RPMI8226 (cell line): ENCODE measurements at places on chromosomes 7 and 10.

DNA sequence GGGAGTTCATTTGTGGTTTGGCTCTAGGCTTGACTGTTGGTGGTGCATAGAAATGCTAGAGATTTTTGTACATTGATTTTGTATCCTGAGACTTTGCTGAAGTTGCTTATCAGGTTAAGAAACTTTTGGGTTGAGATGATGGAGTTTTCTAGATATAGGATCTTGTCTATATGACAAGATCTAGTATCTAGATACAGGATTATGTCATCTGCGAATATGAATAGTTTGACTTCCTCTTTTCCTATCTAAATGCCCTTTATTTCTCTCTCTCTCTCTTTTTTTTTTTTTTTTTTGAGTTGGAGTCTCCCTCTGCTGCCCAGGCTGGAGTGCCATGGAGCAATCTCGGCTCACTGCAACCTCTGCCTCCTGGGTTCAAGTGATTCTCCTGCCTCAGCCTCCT, 62.9 kb downstream of the MGAM2 start:
- no peak for DNase-seq

DNA sequence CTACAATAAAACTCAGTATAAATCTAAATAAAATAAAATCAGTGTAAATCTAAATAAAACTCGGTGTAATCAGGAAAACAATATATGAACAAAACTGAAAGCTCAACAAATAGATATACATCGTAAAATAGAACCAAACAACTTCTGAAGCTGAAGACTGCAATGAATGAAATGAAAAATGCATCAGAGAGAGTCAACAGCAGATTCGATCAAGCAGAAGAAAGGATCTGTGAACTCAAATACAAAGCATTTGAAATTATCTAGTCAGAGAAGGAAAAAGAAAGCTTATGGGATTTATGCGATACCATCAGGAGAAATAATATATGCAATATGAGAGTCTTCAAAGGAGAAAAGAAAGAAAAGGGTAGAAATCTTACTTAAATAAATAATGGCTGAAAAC, 255.0 kb downstream of the BICC1 start:
- DNase-seq, result no peak

GRCh38 chr7:71824006-71824760, 588.0 kb downstream of the CALN1 start:
- no peak for DNase-seq

DNA sequence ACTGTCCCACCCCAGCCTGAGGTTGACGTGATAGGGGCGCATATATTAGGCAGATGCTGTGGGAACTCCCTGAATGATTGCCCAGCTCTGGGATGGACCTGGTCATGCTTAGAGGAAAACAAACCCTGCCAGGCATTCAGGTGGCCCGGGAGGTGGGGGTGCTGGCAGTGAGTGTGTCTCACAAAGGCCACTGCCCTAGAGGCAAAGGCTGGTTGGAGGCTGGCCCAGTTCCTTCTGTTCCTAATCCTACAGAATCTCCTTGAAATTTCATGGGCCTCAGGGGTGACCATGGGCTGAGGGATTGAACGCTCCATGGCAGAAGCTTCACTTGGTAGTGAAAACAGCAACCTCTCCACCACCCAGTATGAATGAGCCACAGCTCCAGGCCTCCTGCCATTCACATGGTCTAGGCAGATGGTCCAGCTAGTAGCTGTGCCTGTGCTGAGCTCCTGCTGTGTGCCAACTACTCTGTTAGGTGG, 25.6 kb downstream of the ADRA2A start:
- DNase-seq, result no peak

DNA sequence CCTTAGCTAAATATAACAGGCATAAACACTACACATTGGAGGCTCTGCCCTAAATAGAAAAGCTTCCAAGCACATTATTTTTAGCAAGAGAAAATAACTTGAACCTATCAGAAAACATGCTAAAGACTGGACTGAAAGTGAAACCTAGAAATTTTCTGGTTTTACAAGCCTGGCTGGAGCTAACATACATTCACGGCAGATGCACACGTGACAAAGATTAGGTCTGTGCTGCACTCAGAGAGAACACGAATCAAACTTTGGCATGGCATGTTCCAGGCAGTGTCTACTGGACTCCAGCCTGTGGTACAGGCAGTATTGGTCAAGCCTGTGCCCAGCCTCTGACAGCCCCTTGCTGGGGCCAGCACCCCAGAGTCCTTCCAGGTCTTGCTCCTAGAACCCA, 94.1 kb upstream of the PCBD1 start:
- DNase-seq, result peak; percentile 55

- DNase-seq, result no peak
Observed at GRCh38 chr7:47376991-47377616, 204.8 kb downstream of the TNS3 start.

- no peak for DNase-seq
Observed at GRCh38 chr10:43056568-43057011, 20.3 kb upstream of the RET start.

GRCh38 chr7:47937065-47937687, 11.1 kb downstream of the PKD1L1 start:
- peak; percentile 14 for DNase-seq

DNA sequence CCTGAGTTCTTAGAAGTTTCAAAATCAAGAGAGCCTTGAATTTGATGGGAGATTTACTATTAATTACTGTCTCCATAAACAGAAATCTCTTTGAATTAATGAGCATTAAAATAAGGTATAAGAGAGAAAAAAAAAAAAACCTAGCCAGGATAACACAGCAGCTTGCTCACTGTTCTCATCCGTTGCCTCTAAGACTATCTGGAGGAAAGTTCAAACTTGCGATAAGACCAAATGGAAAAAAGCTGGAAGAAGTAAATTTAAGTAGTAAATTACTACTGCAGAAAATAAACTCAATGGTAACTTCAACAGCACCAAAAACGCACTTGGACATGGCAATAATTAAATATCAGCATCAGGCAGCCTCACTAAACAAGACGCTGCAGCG, 36.7 kb downstream of the GNA12 start:
- no peak for DNase-seq

- DNase-seq, result peak; percentile 68
Observed at GRCh38 chr10:69232736-69233480, 12.8 kb downstream of the HKDC1 start.

- DNase-seq, result no peak
Observed at GRCh38 chr10:13450069-13450468, 78.7 kb downstream of the BEND7 start.

DNA sequence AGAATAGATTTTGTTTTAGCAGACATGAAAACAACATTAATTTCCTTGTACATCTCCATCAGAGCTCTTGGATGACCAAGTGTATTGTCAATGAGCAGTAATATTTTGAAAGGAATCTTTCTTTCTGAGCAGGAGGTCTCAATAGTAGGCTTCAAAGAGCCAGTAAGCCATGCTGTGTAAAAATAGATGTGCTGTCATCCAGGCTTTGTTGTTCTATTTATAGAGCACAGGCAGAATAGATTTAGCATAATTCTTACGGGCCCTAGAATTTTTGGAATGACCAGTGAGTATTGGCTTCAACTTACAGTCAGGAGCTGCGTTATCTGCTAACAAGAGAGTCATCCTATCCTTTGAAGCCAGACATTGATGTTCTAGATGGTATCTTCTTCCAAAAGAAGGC, 19.0 kb downstream of the MINPP1 start:
- DNase-seq, result no peak

GRCh38 chr7:38303866-38304265, 30.4 kb upstream of the TARP start:
- no peak for DNase-seq

DNA sequence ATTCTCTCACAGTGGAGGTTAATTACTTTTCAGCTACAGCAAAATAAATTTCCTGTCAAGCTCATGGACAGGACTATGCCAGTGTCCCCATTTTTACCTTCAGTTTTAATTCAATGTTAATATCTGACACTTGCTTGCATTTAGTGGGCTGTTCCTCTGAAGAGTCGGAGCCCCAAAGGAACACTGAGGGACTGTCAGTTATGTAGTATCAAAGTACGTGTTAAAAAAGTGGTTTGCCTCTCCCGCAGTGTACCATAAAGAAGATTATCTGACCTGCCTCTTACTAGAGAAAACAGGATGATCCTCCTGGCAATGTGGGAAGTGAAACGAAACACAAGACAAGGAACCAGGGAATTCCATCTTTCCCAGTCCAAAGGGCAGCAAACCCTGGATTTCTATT, 1010.9 kb upstream of the PHF14 start:
- DNase-seq, result no peak

GRCh38 chr7:84509522-84509921, 314.9 kb upstream of the SEMA3A start:
- DNase-seq, result no peak

- DNase-seq, result no peak
Observed at GRCh38 chr10:89165923-89166322, 41.2 kb downstream of the CH25H start.

- no peak for DNase-seq
Observed at GRCh38 chr10:92727141-92727540, 37.4 kb downstream of the HHEX start.

GRCh38 chr10:29056729-29057128, 232.1 kb upstream of the LYZL1 start:
- DNase-seq, result no peak

- DNase-seq, result no peak
Observed at GRCh38 chr7:14340393-14341074, 351.1 kb upstream of the ETV1 start.

- DNase-seq, result no peak
Observed at GRCh38 chr10:19195698-19196097, 147.1 kb downstream of the MALRD1 start.

- DNase-seq, result no peak
Observed at GRCh38 chr10:71501402-71501801, 104.7 kb downstream of the CDH23 start.

GRCh38 chr7:25680636-25681035, 452.4 kb upstream of the NPVF start:
- DNase-seq, result no peak

GRCh38 chr7:91242097-91242844, 22.0 kb upstream of the FZD1 start:
- no peak for DNase-seq

DNA sequence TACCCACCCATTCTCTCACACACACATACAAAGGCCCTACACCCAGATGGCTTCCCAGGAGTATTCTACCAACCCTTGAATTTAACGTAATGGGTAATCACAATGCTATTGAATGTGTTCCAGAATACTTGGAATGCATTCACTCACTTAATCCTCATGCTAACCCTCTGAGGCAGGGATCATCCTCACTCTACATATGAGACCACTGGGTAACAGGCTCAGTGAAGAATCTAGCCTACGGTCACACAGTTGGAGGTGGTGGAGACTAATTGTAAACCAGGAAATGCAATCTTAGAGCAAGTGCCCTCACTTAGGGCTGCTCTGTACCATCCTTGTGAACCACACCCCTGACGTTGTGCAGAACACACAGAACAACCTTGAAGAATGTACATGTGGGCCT, 87.5 kb downstream of the PPP1R3C start:
- no peak for DNase-seq

DNA sequence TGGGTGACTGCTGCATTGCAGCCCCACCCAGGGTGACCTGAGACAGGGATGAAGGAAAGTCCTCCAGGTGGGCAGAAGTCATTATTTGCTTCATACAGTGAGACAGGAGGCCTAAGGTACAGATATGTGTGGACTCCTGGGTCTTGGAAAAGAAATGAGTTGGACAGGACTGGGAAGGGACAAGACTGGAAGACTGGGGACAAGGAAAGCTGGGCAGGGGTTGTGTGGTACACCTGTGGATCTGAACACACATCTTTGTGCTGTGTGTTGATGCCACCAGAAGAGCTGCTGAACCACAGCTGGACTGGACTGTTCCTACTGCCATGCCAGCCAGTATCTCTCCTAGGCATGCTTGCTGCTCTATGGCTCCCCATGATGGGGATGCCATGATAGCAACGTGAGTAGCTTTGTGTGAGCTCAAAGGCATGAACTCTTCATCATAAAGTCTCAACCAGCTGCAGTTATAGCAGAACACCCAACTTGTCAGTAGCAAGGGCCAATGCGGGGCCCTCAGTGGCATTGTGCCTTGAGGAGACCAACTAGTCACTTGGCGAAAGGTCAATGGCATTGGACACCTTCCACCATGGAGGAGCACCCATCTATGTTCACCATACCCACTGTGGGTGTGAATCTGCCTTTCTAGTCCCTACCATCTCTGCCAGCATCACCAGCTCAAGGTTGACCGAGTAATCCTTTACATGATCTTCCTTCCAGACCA, 76.0 kb upstream of the GRB10 start:
- DNase-seq, result no peak

DNA sequence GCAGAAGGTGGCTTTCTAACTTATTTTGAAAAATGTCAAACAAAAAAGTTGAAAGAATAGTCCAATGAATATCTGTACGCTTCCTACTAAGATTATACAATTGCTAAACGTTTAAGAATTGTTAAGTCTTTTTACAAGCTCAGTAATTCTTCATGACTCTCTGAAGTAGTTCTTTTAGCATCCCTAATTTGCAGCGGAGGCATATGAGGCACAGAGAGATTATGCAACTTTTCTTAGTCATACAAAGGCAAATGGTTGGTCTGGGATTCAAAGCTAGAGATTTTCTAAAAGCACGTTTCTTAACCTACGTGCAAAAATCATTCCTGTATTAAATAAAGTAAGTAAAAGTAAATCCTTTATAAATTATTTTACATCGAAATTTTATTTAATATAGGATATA, 254.2 kb downstream of the MAGI2 start:
- DNase-seq, result no peak

DNA sequence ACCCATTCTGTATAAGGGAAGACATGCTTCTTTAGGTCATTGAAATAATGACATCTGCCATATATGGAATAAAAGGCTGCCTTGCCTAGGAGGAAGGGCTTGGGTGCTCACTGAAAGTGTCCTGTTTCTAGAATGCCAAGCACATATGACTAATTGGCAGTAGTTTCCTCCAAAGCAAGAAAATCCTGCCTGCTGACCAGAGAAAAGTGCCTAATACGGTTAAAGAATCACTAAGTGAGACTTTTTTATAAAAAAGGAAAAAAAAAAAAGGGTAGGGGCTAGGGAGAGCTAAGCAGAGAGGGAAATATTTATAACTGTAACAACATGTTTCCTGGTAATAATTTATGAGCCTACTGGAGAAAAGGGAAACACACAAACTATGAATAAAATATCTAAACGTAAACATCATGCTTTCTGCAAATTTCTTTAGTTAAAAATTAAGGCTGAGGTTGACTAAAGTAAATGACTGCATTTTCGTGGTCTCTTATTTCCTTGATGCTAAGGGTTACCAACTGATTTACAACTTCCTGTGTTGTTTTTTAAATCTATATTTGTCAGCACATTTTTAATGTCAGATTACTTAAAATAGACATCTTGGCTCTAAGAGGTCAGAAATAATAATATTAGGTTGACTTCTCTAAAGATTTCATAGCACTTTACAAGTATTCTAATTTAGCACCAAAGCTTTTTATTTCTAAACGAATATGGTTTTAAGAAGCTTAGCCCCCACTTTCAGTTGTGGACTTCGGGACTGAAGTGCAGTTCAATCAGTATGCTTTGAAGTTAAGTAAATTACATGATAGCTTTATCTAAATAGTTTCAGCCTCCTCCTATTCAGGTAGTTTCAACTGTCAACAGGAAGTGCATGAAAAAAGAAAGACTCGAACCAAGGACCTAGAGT, 89.6 kb downstream of the CABCOCO1 start:
- DNase-seq, result no peak
